ENCODE measurements at places on chromosomes 6 and 20. TPM values are rescaled to one million over a fixed set of nuclear protein-coding genes. Genes with fewer than 3 reads are reported as not detected.

NHLRC1 gene
- 3.0 TPM for polyA plus RNA-seq

SNAP25 gene
- polyA plus RNA-seq: 0.46 TPM

ZSCAN23 gene
- polyA plus RNA-seq: 0.79 TPM

AVP gene
- not detected for polyA plus RNA-seq

VWA7 gene
- polyA plus RNA-seq: 3.6 TPM

CRIP3 gene
- polyA plus RNA-seq: not detected

XKR7 gene
- polyA plus RNA-seq: not detected

PKIB gene
- 76.2 TPM for polyA plus RNA-seq

PHACTR1 gene
- 0.60 TPM for polyA plus RNA-seq

TUBB1 gene
- polyA plus RNA-seq: 0.03 TPM

HDGFL1 gene
- polyA plus RNA-seq: not detected

OTOR gene
- polyA plus RNA-seq: not detected

MTO1 gene
- polyA plus RNA-seq: 13.6 TPM

TP53RK gene
- 10.2 TPM for polyA plus RNA-seq

ZNF831 gene
- polyA plus RNA-seq: not detected

SEL1L2 gene
- not detected for polyA plus RNA-seq

C6orf89 gene
- 5.5 TPM for polyA plus RNA-seq

PROKR2 gene
- not detected for polyA plus RNA-seq

LST1 gene
- 24.7 TPM for polyA plus RNA-seq

MPIG6B gene
- polyA plus RNA-seq: not detected

SLC32A1 gene
- polyA plus RNA-seq: not detected

All from sigmoid colon (tissue), 7 donors.